Lung (tissue), 17 donors: ENCODE measurements at places on chromosomes 12 and 14. TPM values are rescaled to one million over a fixed set of nuclear protein-coding genes. Genes with fewer than 3 reads are reported as not detected.

DNA sequence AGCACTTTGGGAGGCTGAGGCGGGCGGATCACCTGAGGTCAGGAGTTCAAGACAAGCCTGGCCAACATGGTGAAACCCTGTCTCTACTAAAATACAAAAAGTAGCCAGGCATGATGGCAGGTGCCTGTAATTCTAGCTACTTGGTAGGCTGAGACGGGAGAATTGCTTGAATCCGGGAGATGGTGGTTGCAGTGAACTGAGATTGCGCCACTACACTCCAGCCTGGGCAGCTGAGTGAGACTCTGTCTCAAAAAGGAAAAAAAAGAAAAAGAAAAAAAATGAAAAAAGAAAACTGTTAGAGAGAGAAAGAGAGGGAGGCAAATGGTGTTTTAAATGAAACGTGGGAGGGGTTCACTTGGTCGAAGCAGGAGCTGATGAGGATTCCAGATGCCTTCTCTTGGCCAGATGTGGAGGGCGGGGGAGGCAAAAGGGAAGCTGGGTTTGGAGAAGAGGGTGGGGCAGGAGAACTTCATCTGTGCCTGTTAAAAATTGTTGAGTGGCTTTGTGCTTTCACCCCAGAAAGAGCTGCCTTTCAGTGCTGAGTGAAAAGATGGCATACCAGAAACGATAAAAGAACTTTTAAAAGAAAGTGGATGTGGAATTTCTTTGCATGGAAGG is 1.1 kb downstream of the EMP1 start:
- no peaks in the 10 kb centered on the region for H3K36me3 ChIP-seq
- H3K4me1 ChIP-seq = peaks cover 19% of the 10 kb centered on the region
- DNase-seq = peak; percentile 87

GRCh38 chr14:63404906-63405305 is 86.2 kb upstream of the GPHB5 start:
- no peak overlapping the region for H3K27ac ChIP-seq
- H3K36me3 ChIP-seq = no peaks in the 10 kb centered on the region
- H3K27me3 ChIP-seq = no peaks in the 10 kb centered on the region
- no peaks in the 10 kb centered on the region for H3K4me1 ChIP-seq
- H3K4me3 ChIP-seq = no peak overlapping the region
- DNase-seq = no peak

DNA sequence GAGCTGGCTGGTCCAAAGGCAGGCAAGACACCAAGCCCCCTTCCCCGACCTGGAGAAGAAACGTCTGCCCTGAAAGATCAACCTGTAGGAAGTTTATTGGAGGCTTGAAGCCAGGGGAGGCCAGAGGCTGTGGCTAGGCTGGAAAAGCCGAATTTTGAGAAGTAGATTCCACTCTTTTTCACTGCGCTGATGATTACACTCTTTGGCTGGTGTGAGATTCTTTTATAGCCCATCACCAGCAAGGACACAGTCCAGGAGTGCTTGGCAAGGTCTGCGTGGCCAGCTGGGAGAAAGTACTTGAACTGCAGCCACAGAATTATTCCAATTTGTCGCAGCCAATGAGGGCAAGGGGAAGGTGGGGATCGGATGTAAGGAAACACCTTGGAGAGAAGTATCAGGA is 45.0 kb downstream of the SYNE3 start:
- DNase-seq = no peak
- no peak overlapping the region for H3K4me3 ChIP-seq
- no peaks in the 10 kb centered on the region for H3K4me1 ChIP-seq
- no peaks in the 10 kb centered on the region for H3K36me3 ChIP-seq
- H3K27me3 ChIP-seq = no peaks in the 10 kb centered on the region

Gene LHX5
- not detected for total RNA-seq

Gene INHBC
- not detected for total RNA-seq
